A172 (cell line): ENCODE measurements at places on chromosomes 1 and 21. TPM values are rescaled to one million over a fixed set of nuclear protein-coding genes. Genes with fewer than 3 reads are reported as not detected.

DNA sequence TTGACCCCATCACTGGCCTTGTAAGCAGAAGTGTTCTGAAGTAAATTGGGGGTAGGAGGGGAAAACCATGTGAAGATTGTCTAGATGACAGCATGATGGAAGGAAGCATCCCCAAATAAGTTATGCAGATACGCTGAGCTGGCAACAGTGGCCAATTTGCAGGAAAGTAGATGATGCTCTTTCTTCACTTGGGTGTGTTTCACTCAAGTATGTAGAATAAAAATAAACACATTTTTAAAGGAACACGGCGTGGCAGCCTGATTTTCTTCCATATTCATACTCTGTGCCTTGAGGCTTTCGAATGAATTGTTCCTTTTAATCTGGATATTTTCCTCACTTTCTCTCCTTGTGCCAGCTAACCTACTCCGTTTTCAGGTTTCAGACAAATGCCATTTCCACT lies 295.5 kb upstream of the DPYD start:
- no peak for DNase-seq

GRCh38 chr1:153985341-153985912 lies 712 bp downstream of the RAB13 start:
- peak; percentile 78 for DNase-seq

GRCh38 chr1:184258525-184258924 lies 128.3 kb upstream of the C1orf21 start:
- no peak for DNase-seq

Gene OR2T2
- total RNA-seq = not detected in 2 replicates

Gene DISP1
- total RNA-seq = 3.3 and 5.0 TPM in 2 replicates

Gene SPATC1L
- total RNA-seq = 13.9 and 16.0 TPM in 2 replicates
